Stimulated activated CD4-positive, alpha-beta T cell treated with anti-CD3 and anti-CD28 coated beads, Interleukin-2, amount 100 ng/mL, for 4 hours (primary cell): ENCODE measurements at places on chromosomes 16 and 17.

- DNase-seq, result no peak
Observed at GRCh38 chr17:74408262-74408661, 23.6 kb upstream of the GPRC5C start.

GRCh38 chr17:83057397-83057761 lies 22.0 kb upstream of the METRNL start:
- no peak for DNase-seq

DNA sequence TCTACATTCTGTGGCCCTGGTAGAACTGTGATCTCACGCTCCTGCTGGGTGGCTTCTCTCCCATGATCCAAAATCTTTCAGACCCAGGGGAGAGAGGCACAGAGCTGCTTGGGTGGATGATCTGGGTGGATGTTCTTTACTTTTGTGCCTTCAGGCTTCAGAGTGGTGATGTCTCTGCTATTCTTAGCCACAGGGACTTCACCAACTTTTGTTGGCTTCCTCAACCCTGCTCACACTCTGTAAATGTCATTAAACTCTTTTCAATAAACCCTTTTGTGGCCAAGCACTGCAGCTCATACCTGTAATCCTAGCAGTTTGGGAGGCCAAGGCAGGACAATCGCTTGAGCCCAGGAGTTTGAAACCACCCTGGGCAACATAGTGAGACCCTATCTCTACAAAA lies 7.6 kb downstream of the CLEC10A start:
- DNase-seq, result no peak

DNA sequence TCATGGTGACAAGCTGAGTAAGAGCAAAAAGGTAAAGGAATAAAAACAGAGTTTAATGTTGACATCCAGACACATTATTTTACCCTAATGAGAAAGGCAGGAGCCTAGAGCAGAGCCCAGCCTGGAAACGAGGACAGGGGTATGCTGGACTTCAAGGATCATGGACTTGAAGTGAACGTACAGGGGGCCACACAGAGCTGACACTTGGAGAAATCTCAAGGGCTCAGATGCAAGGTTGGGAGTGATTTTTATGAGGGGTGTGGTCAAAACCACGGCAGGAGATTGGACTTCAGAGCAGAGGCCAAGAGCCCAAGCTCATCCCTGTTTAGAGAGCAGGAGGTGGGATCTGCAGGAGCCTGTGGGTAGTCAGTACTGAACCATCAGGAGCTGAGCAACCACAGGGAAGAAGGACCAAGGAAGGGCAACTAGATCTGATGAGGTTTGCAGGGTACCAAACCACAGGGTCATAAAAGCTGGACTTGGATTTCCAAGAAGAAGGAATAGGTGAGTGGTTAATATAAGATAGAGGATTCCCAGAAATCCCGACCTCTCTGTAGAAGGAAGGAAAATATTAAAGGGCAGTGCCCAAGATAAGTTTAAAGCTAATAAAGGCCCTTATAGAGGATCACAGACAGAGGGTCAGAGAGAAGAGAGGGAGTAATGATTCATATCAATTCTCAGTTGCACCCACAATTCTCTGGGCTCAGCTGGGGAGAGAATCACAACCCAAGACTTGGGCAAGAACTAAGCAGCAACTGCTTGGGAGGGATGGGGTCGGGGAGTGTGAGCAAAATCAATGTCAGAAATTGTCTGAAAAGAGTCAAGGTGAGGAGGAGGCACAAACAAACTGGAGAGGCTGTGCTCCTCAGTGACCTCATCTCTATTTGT lies 331.7 kb downstream of the SOX9 start:
- DNase-seq, result no peak

DNA sequence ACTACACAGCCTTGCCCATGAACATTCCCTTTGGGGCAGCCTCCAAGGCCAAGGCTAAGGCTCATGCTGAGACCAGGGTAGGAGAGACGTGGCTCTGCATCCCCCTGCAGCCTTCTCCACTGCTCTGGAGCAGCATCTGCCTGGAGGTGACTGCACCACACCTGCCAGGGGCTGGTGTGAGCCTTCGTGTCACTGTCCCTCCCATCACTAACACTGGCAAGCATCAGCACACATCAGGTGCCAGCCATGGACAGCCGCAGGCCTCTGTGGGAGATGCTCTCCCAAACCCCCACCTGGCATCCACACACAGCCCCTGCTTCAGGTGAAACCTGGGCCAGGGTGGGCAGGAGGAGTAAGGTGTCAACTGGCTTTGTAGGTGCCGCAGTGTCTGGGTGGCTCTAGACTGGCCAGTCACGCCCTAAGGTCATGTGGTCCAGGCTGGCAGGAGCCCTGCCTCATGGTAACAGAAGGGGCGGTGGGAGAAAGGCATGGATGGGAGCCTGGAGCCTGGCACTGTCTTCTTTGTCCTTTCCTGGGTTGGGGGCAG lies 18.1 kb upstream of the MTSS2 start:
- no peak for DNase-seq

DNA sequence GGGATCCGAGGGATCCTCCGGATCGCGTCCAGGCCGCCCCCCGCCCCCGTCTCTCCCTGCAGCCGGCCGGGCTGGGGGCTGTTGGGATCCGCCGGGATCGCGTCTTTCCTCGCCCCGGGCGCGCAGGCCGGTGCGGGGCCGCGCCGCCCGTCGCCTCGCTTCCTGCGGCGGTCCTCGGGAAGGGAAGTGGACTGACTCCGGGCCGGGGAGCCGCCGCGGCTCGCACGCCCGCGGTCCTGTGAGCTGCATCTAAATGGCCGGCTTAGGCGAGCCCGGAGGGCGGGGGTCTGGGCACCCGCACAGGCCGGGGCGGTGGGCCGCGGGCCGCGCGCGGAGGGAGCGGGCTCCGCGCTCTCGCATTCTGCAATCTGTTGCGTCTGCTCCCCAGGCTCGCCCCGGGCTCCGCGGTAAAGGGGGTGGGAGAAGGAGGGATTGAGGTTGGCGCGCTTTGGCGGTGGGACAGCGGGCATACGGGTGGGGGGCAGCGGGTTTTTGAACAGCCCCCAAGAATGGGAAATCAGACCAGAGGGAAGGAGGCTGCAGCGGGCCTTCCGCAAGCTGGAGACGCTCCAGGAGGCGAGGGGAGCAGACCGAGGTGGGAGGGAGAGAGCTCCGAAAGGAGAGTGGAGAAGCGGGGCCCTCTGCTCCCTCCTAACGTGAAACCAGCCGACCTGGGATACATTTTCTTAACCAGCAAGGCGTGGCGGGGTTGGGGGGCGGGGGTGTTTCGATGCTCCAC lies 2.2 kb downstream of the TMEM132E start:
- DNase-seq, result no peak
